ENCODE measurements at places on chromosomes 7 and 10.

DNA sequence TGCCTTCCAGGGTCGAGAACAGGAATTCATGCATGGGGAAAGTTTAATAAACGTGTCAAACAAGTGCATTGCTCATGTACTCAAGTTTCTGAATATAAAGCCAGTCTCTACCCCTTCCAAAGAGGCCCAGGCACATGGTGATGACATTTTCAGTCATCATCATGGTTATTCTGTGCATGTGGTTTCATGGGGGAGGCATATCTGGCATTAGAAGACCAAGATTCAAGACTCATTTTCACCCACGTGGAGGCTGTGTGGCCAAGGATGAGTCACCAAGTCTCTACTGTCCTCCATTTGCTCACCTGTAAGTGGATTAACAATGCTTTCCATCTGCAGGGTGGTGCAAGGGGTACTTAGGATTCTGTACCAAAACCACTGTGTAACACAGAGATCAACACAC lies 34.0 kb upstream of the CNPY1 start:
- DNase-seq, result no peak

DNA sequence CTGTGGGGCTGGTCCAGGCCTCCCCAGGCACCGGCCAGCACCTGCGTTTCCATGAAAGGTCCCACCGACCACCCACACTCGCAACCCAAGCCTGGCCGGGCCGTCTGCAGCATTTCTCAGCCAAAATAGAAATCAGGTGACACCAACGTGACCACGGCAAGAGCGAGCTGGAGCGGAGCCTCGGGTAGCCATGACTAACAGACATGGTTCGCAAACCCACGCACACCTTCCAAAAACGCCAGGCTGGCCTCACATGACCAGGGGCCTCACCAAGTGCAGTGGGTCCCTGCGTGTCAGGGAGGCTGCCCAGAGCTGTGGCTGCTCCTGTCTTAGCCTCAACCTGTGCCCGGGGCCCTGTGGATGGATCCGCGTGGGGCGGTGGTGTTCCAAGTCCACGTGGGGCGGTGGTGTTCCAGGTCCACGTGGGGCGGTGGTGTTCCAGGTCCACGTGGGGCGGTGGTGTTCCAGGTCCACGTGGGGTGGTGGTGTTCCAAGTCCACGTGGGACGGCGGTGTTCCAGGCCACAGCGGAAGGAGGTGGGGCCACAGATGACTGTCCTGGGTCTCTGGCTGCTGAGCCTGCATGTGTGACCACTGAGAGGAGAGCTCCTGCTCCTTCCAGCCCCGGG lies 64.4 kb upstream of the ADGRA1 start:
- DNase-seq, result no peak

DNA sequence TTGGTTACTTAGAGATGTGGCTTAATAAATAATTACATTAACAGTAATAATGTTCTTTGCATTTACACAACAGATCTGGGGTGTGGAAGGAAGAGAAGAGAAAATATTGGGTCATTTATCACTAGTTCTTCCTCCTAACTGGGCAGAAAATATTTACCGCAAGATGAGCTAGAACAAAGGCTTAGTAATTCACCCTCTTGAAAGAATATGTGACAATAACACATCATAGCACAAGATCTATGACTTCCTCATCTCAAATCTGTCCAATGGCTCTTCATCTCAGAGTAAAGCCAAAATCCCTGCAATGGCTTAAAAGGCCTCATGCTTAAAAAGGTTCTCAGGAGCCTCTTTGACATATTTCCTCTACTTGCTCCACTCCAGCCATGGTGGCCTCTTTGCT lies 178.6 kb downstream of the ZNF438 start:
- DNase-seq, result no peak

DNA sequence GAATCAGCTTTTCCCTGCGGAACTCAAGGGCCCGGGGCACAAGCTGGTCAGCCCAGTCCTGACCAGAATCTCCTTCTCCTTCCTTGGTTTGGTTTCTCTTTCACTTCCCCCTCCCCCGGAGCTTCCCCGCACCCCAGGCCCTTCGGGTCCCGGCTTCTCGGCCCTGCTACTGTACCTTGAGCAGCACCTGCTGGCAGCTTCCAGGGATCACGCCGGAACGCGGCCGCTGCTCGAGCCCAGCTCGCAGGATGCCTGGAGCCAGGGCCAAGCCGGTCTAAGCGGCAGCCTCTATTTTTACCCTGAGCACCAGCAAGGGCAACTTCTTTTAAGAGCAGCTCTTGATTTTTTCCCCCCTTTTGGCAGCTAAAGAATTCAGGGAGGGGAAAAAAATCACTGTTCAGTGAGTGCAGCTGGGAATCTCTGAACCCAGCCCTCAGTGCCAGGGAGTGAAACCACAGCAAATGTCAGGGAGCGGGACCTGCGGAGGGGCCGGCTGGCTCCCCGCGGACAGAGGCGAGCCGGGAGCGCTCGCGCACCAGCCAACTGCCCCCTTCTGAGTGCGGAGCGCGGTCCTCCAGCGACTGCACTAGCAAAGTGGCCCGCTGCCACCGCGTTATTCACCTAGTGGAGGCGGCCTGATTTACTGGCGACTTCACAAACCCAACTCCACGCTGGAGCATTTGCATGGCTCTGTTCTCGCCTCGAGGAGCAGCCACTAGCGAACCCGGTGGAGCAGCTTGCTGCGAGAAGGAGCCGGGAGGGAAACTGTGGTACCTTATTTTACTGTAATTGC lies 2.4 kb upstream of the INHBA start:
- DNase-seq, result peak; percentile 12

DNA sequence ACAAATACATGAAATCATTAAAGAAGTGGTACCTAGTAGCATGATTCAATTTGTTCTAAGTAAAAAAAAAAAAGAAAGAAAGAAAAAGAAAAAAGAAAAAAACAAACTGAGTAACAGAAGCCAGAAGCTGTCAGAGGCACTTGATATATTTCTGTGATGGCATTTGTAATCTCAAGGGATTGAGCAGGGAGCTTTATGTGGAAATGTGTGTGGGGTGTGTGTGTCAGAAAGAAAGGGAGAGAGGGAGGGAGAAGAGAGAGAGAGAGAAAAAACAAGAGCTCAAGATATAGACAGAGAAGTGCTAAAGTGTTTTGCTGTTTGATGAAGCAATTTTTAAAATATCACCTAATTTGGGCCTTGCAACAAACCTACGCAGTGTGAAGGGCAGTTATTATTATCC lies 357.6 kb upstream of the PCDH15 start:
- DNase-seq, result no peak

DNA sequence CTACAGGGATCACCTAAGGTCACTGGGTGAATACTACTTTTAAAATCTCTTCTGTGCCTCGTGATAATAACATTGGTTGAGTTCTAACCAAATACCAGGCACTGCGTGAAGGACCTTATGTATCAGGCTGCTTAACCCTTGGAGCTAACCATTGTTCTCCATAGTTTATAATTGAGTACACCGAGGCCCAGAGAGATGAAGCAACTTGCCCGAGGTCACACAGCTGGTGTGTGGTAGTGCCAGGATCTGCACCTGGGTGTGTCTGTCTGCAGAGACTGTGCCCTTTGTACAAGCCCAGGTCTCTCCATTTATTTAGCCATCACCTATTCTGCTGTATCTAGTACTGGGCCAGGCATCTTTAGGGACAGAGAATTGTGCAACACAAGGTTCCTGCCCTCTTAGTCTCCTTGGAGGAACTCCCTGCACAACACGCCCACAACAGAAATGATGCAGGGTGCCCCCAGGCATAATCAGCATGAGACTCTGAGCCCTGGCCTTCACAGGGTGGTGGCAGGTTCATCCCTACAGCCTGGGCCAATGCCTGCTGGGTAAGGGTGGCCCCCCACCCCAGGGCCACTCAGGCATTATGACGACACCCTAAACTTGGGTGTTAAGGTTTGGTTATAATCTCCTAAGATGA lies 31.5 kb downstream of the UNC5B start:
- DNase-seq, result no peak

DNA sequence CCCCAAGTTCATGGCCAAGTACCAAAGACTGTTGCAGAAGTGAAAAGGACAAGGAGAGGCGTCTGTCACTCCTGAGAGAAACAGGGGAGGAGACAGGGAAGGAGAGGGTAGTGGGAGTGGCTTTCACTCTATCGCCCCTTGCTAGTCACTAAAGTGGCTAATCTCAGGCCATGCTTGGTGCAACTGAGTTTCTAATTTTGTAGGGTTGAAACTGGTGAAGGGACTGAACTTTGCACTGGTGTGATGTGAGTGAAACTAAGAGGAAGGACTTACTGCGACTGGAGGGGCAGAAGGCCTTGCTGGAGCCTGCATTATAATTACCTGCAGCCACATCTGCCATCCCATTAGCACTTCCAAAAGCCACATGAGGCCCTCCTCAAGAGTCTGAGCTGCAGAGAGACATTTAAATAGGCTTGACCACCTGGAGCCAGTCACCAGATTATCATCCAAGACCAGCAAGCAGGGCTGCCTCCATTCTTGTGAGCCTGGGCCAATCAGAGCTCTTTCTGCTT lies 107.2 kb upstream of the EEPD1 start:
- DNase-seq, result no peak

DNA sequence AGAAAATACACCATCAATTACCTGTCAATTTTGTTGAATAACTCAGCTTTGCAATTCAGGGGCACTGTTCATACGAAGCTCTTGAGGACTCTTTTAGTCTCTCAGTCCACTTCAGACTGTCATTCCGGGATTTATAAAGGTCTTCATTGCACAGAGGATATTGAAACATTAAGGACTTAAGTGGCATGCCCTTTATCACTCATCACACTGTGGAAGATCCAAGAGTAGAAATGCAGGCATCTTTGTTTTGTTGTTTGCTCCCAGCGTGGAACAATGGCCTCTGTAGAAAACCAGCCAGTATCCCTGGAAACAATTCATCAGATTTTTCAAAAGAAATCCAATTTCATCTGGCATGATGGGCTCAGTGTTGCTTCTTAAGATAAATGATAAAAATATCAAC lies 66.3 kb upstream of the LRGUK start:
- no peak for DNase-seq

DNA sequence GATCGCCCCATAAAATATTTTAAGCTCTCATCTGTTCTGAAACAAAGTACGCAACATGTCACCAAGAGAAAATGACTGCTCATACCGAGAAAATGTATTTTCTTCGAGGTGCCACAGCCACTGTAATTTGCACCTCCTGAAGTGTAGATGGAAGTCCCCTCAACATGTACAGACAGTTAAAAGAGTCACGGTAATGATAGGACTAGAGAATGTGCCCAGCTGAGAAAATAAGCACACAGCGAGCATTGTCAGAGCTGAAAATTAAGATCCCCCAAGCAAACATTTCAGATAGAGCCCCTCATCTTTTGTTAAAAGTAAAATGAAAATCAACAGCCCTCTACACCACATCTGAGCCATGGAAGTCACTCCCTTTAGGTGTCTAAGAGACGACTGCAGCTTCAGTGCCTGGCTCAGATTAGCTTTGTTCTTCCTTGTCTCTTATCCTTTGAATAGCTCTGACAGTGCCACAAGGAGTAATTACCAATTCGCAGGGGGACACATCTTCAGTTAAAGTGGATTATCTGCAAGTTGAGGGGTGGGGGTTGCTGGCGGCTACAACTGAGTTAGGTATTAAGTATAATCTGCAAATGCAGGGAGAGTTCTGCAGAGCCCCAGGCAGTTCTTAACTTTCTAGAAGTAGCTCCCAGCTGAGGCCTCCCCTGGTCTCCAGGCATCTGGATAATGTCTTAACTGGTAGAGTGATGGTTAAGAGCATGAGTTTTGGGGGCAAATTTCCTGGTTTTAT lies 222.7 kb upstream of the C7orf33 start:
- DNase-seq, result no peak

DNA sequence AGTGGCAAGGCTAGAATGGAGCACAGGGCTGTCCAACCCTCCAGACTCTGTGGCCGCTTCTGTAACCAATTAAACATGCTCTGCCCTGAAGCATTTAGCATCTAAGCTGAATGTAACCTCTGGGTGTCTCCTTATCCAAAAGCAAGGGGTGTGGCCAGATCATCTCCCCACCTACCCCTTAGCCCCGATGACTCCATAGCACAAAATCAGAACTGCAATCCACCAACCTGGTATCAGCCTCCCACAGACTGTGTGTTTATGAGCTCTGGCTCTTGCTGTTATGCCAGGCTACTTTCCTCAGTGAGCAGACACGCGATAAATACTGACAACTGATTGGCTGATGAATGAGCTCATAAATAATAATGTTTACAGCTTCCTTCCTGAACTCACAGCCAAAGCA lies 3.2 kb downstream of the FRMD4A start:
- no peak for DNase-seq

- no peak for DNase-seq
Measured at GRCh38 chr10:61842755-61843497, 58.6 kb upstream of the ARID5B start.

DNA sequence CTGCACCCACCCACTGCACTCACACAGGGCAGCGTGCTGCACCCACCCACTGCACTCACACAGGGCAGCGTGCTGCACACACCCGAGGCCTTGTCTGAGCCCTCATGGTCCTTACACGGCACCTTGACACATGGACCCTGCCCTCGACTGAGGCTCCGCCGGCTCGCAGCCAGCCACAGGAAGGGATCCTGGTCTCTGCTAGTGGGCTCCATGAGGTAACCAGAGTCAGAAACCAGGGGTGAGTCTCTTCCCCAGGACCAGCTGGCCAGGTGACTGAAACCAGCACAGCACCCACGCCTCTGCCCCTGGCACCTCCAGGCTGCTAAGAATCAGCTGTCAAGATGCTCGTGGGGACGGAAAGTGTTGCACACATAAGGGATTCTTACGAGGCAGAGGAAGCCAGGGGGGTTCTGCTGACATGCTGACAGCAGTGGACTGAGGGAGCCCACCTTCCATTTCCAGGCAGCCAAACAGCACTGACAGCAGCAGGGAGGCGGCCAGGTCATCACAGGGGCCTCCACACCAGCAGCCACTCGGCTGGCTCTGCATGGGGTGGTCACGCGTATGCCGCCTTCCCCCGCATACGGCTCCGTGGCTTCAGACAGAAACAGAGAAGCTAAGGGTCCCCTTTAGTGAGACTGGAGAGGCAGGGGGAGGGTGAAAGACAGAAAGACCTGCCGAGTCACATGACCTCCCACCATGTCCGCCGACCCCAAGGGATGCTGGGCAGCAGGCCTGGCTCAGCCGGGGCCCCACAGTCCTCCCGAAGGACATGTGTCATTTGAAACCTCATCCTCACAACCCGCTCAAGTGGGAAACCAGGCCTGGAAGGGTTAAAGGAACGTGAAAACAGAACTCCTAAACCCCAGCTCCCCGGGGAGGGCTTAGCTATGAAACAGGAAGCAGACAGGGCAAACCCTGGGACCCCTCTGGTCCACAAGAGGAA lies 34.2 kb downstream of the GPER1 start:
- no peak for DNase-seq
